ENCODE measurements at places on chromosomes 16 and 17.

GRCh38 chr16:7513429-7513828, 180.8 kb downstream of the RBFOX1 start:
- no peak for DNase-seq

DNA sequence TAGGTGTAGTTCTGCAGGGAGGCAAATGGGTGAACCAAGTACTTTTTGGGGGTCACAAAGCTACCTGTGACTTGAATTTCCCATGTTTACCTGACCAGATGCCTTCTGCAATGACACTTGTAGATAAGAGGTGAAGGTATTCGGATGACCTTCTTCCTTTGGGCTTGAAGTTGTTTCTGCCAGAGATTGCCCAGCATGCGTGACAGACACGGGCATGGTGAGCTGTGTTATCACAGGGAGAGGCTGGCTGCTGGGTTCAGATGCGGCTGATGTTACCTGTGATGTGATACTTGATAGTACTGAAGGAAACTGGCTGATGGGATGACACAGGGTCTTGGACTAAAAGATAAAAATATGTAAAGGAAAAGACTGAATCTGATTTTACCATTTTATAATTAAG, 14.1 kb downstream of the PKD1L3 start:
- no peak for DNase-seq

DNA sequence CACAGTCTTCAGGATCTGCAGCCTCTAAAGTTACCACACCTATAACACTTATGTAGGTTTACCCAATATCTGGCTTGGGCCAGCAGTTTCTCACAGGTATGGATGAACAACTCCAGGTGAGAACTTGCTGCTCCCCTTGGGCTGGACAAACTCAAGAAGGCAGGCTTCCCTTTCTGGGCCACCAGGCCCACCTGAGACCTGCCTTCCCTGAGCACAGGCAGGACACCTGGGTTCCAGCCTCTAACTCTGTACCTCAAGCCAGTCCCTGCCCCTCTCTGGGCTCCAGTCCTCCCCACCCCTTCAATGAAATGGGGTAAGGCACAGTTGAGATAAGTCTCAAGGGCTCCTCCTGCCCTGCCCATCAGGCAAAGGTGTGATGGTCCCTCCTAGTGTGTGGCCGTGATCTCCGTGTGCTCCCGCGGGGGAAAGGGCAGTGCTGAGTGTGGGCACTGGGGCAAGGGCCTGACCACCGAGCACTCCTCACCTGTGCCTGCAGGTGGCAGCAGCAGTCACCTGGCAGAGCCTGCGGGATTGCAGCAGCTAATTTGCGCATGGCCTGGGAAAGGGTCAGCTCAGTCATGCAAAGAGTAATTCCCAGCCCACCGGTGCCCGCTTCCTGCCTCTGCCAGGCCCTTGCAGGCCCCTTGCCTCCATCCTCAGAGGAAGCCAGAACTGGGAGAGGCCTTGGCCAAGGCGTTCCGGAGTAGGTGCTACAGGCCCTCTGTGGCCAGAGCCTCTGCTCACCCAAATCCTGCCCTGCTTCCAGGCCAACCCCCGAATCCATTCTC, 28.2 kb upstream of the ADGRG1 start:
- DNase-seq: no peak

GRCh38 chr16:58923094-58923493, 189.0 kb upstream of the GOT2 start:
- DNase-seq: no peak

Measured in activated naive CD8-positive, alpha-beta T cell treated with anti-CD3 and anti-CD28 coated beads, Interleukin-2, amount 50 U/mL, for 16 hours (primary cell).